HFF-Myc (cell line): ENCODE measurements at places on chromosomes 6 and 20.

GRCh38 chr6:39852324-39852723 is 60.1 kb downstream of the DAAM2 start:
- DNase-seq, result no peak

GRCh38 chr20:56801971-56802755 is 173.1 kb downstream of the TFAP2C start:
- DNase-seq, result no peak

DNA sequence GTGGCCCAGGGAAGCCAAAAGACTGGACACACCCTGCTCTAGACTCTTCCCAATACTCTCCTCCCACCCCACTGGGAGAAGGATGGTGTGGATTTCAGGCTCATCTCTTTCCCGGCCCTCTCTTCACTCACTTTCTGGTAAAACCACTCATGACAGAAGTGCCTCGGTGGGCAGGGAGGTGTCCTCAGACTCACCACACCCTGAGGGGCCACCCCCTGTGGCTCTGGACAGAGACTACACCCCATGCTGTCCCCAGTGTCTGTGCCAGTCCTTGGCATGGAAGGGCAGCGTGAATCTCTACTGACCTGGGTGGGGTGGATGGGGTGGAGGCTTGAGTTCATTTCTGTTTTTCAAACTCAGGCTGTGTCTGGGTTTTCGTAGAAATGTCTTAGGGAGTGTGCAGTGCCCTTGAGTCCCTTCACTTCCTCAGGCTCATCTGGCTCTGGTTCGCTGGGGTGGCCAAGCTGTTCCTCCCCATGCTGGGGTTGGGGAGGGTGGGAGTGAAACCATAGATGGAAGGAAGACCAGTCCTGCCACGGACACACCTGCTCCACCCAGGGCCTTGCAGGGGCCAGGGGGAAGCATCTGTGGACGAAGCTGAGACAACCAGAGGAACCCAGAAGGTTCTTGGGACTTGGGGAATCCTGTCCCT is 59.1 kb downstream of the EZR start:
- no peak for DNase-seq

DNA sequence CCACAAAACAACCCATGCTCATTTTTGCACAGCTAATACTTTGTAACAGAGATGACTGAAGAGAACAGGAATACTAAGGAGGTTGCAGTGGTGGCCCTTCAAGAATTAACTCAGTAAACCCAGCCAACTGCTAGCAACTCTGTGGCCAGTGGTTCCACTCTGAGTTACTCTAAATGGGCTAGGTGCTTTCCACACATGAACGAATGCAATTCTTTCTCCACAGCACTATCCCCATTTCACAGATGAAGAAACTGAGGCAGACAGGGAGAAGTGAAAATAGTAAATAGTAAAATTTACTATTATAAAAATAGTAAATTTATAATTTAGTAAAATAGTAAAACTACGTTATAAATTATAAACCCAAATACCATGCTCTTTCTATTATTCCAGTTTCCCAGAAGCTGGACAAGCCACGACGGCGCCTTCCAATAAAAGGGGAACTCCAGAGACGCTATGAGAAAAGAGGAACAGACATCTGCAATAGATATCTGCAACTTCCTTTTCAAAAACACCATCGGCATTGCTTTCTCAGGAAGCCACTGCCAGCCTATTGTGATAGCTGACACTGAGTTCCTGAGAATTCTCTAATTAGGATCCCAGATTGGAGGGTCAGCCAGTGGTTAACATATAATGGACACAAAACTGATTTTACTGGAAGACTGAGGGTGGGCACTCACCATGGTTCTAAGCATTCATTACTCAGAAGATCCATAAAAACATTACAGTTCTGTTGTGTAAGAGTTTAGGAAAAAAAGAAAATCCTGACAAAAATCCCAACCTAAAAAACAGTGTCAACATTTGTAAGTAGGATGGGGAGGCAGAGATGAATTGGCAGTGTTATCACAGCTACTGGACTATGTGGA is 16.2 kb downstream of the FKBP1A start:
- DNase-seq, result no peak

DNA sequence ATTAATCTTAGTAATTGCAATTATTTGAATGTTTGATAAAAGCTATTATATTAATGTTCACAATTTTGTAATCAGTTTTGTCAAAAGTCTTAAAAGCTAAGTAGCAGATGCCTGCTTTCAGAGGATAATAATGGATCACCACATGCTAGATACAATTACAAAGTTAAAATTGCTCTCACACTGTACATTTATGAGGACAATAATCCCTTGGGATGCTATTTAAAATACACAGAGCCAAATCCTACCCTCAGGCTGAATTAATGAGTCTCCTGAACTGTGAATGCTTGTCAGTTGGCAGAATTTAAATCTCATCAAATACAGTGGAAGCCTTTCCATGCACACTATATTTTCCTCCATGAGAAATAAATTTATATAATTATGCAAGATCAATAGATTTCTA is 153.3 kb upstream of the SYNCRIP start:
- DNase-seq, result no peak

- DNase-seq, result no peak
These were observed 69.1 kb upstream of the PRSS16 start for GRCh38 chr6:27178407-27178730.

- no peak for DNase-seq
These were observed 680 bp downstream of the HLA-DPB1 start for GRCh38 chr6:33076406-33076934.

- DNase-seq, result no peak
These were observed at the start of gene TFAP2C for GRCh38 chr20:56628873-56629463. TSS of gene TFAP2C (plus strand) at chr20:56629306. CDS start at chr20:56629545, 239 bp downstream.

- DNase-seq, result no peak
These were observed 18.2 kb downstream of the MAP7 start for GRCh38 chr6:136532030-136532429.

GRCh38 chr6:16849280-16849987 is 88.2 kb upstream of the ATXN1 start:
- peak; percentile 86 for DNase-seq

DNA sequence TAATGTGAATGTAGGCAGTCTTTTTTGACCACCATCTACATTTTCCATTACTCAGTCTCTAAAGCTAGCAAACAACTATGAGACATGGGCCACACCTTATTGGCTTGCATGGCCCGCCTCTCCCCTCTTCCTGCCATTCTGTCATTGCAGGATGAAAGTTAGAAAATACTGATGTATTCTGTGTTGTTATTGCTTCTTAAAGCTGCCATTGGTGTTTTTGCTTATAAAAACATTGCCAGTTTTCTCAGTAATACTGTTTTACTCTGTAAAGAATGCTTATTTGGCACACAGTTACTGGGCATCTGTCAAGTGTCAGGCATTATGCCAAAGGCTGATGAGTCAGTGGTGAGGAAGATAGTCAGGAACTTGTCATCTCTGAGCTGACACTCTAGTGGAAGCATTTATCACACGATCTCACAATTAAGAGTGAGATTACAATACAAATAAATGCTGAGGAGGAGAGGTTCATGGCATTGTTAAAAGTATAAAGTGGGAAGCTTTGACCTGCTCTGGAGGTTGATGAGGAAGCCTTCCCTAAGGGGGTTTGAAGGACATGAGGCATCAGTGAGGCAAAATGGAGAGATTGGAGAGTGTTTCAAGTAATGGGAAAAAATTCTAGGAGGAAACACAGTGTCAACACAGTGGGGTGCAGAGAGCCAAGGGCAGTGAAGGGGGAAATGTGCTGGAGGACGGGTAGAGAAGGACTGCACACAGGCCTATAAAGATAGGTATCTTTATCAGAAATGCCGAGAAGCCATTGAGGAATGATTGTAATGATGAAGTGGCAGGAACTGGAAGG is 14.7 kb downstream of the KLHL32 start:
- DNase-seq, result no peak

DNA sequence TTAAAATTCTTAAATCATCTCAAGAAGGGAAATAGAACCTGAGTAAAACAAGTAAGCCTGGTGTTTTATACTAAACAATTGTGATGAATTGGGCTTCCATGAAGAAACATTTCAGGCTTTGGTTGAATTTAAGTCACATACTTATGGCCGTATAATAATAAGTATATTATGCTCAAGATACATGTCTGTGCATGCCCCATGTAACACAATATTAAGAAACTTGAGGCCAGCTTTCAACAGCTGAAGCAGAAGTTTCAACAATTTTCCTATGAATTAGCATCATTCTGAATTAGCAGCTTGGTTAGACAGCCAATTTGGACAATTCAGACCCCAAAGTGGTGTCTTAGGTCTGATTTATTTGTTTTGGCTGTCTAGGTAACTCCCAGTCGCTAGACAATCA is 243.7 kb downstream of the MYLK4 start:
- no peak for DNase-seq

DNA sequence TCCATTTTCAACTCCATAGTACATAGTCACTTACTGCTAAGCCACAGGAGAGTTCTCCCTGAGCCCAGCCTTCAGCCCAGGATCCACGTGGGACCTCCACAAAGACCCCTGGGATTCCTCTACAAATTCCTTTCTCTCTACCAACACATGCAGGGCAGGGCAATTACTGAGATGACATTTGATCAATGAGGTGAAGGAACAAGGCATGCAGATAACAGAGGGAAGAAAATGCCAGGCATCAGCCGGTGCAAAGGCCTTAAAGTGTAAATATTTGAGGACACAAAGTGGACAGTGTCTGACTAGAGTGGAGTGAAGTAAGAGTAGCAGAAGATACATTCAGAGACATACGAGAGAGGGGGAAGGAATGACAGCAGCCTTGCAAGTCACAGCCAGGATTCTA is 70.2 kb downstream of the HS3ST5 start:
- no peak for DNase-seq

- DNase-seq, result peak; percentile 32
These were observed 542 bp downstream of the TUBE1 start for GRCh38 chr6:112086744-112087135.

DNA sequence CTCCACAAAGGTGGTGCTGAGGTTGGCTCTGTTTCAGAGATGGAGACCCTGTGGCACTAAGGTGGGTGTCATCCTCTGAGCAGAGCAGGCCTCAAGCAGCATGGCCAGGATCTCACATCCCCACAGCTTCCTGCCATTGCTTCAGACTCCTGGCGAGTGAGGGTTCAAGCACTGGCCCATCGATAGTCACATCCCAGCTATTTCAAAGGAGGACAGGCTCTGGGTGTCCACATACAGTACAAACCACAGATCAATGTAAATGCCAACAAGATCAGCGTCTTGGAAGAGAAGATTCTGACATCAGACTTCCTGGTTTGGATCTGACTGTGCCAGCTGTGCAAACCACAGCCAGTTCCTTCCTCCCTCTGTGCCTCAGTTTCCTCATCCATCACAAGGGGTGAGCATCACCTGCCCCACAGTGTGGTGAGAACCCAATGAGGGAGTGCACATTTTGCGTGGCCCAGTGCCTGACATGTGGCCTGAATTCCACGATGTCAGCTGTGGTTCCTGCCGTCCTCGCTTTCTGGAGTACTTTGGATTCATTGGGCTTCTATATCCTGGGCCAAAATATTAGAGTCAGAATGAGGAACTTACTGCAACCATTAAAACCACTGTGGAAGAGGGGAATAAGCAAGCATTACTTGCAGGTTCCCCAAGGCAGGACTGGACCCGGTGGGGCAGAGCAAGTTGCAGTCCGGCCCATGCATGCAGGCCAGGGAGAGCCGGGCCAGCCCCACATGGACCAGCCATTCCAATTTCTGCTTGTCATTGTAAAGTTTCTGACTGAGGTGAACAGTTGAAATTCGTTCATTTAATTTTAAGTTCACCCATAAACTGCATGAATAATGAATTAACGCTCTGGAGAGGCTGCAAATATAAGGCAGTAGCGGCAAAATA is 236.0 kb downstream of the TTLL2 start:
- no peak for DNase-seq

DNA sequence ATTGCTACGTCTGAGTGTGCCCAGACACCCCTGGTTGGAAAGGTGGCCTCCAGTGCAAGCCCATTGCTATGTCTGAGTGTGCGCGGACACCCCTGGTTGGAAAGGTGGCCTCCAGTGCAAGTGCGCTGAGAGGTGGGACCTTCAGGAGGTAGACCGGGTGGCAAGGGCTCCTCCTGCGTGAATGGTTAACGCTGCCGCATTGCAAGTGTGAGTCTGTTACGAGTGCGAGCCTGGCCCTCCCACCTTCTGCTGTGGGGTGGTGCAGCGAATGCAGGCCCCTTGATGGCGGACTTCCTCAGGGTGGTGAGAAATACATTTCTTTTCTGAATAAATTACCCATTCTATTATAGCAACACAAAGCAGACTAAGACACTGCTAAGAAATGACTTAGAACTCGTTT is 208.8 kb downstream of the DLL1 start:
- DNase-seq, result no peak

DNA sequence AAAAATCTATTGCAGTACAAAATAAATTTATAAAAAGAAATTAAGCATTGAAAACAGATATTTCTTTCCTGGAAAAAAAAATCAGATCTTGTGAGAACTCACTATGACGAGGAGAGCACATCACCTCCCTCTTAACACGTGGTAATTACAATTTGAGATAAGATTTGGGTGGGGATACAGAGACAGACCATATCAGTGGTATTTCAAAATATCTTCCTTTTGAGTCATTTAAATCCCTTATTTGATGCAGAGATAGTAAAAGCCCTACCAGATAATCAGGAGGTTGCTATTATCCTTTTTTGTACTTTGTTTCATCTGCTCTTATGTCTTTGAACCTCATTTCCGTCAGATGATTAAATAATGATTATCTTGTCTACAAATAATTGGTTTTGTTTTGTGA is 800.4 kb downstream of the KIF16B start:
- DNase-seq, result no peak

DNA sequence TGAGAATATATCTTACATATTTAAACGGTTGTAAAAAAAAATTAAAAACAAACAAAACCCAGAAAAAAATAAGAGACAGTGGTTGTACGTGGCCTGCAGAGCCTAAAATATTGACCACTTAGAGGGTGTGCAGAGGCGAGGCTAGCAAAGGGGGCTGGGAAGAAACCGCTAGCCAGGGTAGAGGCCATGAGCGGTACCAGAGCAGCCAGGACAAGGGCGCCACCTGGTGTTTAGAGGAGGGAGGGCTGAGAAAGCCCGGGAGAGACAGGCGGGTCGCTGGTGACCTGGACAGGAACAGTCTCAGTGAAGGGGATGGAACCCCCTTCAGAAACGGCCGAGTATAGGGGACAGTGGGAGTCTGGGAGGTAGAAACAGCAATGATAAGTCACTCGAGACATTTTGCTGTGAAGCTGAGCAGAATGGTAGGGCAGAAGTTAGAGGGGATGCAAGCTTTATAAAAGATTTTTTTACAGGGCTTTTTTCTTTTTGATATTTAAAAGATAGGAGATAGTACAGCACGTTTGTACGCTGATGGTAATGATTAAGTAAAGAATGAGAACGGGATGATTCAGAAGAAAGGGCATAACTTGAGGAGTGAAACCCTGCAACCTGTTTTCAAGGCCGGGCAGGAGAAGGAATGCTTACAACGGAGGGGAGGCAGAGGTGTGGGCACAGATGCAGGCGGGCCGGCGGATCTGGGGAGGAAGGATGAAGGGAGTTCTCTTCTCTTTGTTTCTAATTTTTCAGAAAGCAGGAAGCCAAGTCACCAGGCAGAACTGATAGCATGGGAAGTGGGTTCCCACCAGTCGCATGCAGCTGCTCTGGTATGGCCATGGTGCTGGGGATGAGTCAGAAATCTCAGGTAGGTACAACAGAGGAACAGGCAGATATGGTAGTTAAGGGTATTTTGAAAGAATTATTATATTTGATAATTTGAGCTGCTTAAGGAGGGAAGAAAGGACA is 76.2 kb downstream of the FAM229B start:
- DNase-seq, result no peak

- no peak for DNase-seq
These were observed 215.2 kb downstream of the NFATC2 start for GRCh38 chr20:51327251-51327841.

GRCh38 chr20:54573838-54574237 is 98.4 kb downstream of the DOK5 start:
- no peak for DNase-seq

- DNase-seq, result no peak
These were observed 64.0 kb downstream of the THBS2 start for GRCh38 chr6:169189686-169190085.

- DNase-seq, result no peak
These were observed 28.8 kb downstream of the TTI1 start for GRCh38 chr20:38004416-38004815.
